ENCODE measurements at places on chromosomes 7 and 10.

DNA sequence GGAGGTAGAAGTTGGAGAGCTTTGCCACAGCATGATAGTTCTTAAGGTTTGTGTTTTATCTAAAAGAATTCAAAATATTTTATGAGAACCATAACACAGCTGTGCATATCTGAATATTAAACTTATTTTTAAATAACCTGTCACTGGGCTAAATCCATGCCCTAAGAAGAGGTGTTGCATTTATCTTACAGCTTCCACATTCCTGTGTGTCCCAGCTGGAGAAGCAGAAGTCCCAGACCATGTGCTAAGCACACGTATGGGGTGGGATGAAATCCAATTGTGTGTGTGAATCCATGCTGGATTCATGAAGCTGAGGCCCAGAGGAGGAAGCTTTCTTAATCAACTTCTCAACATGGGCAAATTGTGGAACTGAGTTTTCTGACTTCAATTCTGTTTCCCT, 121.5 kb downstream of the PKD1L1 start:
- DNase-seq = no peak

DNA sequence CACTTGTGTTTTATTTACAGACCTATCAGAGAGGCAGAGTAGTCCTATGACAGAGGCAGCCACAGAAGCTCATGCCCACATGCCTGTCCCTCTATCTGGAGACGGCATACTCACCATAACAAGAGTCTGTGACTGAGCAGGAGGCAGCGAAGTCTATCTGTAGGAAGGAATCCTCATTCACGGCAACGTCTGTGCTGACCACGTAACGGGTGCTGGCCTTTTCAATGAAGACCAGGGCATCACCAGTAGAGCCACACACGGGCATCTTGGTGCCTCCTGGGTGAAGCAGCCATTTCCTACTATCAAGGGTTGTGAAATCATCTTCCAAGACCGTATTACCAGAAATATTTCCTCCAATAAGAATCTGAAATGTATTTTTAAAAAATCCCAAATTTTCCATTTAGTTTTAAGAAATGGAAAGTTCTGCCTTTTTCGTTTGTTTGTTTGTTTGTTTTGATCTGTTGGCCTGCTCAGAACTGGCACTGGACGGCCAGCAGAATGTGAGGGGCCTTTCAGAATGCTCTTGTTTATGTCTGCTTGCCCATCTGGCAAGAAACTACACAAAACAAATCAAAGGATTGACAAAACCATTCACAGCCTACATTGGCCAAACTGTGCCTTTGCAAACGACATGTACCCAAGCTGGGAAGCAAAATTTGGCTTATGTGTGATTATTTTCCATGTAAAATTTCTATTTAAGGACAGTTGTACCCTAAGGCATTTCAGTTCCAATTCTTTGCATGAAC, 93.1 kb upstream of the SLC26A5 start:
- DNase-seq = no peak

DNA sequence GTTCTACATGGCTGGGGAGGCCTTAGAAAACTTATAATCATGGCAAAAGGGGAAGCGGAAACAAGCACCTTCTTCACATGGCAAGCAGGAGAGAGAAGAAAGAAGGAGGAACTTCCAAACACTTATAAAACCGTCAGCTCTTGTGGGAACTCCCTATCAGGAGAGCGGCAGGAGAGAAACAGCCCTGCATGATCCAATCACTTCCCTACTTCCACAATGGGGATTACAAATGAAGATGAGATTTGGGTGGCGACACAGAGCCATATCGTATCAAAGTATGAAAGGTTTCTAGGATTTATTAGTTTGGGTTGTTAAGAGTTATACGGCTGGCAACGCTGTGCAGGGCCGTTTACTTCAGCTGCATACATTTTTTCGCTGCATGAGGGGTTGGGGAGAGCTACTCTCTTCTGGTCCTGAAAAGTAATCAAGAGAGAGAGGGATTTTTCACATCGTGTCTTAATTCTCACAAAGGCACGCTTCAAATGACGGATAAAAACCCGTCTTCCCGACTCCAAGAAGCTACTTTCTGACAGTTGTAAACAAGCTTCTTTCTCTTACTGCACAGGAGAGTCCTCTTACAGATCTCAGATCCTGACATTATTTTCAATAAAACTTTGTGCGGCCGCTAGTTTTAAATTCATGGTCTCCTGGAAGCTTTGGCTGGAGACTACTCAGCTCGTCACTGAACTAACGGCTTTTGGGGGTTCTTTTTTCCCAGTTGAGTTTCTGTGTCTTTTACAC, 751 bp upstream of the GTPBP10 start:
- DNase-seq = no peak

- no peak for DNase-seq
Observed at GRCh38 chr7:40327113-40327512, 192.3 kb downstream of the SUGCT start.

DNA sequence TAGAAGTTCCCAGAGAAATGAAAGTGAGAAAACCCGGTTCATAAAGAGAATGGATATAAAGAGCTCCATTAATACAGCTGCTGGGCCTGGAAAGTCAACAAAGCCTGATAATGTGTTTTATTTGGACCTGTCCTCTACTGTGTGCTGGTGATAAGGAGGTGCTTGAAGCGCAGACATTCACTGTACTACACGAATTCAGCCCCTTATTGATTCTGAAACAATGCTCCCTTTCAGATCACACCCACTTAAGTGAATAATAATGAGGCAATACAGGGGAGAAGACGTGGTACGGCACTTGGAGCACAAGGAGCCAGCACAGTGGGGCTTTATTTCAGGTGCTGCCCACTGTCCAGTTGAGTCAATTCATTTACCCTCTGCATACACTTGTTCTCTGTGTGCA, 260.8 kb downstream of the FGFR2 start:
- DNase-seq = no peak

- DNase-seq = no peak
Observed at GRCh38 chr10:113337142-113337541, 215.7 kb upstream of the HABP2 start.

DNA sequence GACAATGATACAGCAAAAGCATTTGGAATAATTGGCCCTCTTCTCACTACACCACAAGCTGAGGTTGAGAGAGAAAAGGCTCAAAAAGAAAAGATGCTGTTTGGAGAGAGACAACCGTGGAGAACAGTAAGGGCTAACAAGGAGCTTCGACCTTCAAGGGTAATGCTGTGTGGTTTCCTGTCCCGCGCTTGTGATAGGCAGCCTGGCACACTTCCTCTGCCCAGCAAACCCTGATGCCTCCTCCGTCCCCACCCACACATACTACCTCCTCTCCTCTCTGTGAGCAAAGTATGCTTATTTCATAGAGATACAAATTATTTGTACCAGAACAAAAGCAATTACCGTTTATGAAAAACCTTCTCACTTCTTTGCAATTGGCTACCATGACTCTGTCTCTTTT, 755.4 kb downstream of the KCNMA1 start:
- DNase-seq = no peak

DNA sequence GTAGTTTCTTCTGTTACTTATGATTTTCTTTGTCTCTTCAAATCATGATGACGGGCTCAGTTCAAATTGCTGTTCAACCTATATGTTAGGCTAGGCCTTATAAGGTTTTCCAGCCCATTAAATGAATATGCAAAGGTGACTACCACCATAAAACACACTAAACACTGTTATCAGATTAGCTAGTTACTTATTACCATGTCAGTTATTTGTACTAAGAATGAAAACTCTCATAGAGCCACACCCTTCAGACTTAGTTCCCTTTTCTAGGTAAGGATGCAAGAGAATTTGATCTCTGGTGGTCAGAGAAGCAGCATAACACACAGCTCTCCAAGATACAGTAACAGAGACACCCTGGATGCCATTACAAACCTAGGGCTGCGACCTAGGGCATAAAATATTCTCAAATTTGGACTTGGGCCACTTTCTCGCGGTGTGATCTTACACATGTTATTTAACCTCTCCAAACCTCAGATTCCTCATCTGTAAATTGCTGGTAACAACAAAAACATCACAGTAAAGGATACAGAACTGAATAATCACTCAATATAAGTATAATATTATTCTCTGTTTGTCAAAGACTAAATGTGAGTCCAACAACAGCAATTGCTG, 35.6 kb downstream of the ANKMY2 start:
- DNase-seq = no peak

- DNase-seq = no peak
Observed at GRCh38 chr10:4670737-4671136, 155.3 kb upstream of the AKR1E2 start.
